IPS DF 19.7 (cell line): ENCODE measurements at places on chromosomes 4 and X.

DNA sequence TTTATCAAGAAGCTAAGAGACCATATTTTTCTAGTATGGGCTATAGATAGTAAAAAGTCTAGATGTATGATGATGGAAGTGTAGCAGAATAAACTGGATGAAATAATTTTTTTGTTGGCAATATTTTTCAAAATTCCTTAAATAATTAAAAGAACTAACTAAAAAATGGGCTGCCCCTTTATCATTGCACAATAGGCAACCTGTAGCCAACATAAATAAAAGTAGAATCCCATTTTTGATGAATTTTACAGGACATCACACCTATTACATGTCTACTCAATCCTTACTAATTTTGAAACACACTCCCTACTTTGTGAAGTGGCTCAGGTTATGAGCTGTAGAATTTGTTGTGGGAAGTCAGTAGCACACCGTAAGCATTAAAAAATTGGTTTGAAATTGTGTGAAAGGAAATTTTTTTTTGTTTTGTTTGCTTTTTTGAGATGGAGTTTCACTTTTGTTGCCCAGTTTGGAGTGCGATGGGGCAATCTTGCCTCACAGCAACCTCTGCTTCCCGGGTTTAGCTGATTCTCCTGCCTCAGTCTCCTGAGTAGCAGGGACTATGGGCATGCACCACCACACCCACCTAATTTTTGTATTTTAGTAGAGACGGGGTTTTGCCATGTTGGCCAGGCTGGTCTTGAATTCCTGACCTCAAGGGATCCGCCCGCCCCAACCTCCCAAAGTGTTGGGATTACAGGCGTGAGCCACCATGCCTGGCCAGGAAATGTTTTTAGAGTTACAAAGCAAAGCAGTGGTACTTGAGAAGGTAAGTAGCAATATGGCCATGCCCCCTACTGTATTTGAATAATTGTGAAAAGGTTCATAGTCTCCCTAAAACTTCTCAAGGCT, 8.9 kb upstream of the RUFY3 start:
- DNase-seq = no peak

- no peak for DNase-seq
These were observed 10.4 kb downstream of the ACOT9 start for GRCh38 chrX:23732704-23733103.

GRCh38 chr4:145722561-145722960, 42.6 kb downstream of the C4orf51 start:
- no peak for DNase-seq

- no peak for DNase-seq
These were observed 343.6 kb upstream of the CT83 start for GRCh38 chrX:116806288-116806802.

- DNase-seq = no peak
These were observed 16.3 kb downstream of the RTL5 start for GRCh38 chrX:72115380-72115779.

DNA sequence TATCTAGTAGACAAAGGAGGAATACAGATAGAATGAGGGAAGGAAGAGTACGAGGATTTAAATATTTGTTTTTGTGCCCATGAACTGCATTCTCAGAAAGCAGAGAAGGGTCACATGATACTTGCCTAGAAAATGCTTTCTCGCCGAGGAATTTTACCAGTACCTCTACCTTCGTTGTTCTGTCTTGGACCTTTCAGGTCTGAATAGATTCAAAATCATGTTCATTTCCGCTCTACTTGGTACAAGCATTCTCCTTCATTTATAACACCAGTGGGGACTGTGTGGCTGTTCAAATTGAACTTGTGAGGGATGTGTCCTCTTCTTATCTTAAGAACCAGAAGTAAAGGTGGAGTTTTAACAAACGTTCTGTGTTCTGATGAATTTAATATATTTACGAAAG, 1.9 kb downstream of the USP38 start:
- DNase-seq = no peak

GRCh38 chr4:127479031-127479622, 153.6 kb upstream of the INTU start:
- DNase-seq = no peak

DNA sequence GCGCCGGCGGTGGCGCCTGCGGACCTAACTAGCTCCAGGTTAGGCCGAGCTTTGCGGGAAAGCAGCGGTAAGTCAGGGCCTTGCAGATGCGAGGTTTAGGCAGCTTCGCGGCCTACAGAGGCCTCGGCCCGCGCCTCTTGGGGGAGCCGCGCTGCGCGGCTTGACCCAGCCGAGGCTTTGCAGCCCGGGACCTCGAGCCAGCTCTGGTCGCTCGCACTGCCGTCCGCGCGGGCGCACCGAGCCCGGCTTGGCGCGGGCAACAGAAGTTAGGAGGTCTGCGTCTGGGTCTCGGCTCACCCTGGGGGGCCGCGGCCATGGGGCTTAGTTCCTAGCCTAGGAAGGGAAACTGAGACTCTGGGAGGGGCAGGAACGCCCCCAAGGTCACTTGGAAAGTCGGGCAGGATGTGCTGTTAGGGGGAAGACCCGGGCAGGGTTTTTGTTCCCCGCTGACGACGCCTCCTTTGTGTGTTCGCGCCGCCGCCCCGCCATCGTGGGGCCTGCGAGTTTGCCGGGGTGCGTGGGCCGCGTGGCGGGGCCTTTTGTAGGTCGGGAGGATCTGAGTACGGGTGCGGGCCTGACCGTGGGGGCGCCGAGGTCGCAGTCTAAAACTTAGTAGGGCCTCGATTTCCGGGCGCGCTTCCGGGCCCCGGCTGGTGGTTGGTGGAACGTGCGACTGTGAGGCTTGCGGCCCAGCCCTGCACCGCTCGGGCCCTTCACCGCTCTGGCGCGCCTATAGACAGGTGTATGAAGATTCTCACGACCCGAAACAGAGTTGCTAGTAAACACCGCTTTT, 482 bp downstream of the RNF4 start:
- no peak for DNase-seq

DNA sequence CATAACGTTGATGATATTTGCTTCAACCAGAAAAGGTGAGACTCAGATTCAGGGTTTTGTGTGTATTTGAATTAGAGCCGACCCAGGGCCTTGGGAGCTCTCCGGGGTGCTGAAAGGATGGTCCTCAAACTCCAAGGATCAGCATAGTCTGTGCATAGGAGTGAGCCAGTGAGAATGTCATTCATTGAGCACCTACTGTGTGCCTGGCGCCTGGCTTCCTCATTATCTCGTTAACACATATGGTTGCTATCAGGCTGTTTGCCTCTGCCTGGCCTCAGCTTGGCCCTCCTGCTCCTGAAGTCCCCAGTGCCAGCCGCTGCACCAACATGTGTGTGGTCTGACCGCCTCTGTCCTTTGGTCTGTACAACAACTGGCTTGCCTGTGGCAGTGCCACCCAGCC, 25.1 kb upstream of the JAKMIP1 start:
- no peak for DNase-seq

- DNase-seq = no peak
These were observed 31.8 kb upstream of the SRD5A3 start for GRCh38 chr4:55314141-55314820.

DNA sequence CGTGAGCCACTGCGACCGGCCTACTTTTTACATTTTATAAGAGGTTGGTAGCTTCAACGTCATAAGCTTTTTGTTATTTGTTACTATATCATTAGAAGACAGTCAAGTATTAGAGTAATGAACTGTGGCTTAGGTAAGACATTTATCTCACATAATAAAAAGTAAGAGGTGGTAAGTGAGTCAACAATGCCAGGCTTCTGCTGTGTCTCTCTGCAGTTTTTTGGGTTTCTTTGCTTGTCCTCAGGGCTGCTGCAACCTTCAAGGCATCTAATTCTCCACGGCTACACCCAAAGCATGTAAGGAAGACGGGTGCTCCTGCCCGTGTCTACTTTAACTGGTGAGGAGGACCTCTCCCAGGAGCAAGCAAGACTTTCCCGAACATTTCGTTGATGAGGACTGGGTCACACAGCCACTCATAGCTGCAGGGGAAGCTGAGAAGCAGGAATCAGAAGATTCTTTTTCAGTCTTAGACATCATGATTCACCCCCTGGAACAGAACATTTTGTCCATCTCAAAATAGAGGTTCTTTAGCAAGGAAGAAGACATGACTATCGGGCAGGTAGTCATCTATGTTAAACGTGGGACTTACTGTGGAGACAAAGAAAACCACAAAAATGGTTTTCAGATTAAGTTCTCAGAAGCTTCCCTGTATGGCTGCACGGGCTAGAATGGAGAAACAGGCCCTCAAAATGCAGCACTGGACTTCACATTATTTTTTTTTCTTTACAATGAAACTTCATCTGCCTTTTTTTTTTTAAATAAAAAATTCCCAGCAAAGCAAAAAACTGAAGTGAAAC, 13.0 kb upstream of the RHOH start:
- DNase-seq = no peak

- no peak for DNase-seq
These were observed 94.8 kb downstream of the RNF150 start for GRCh38 chr4:141038428-141038827.

GRCh38 chrX:136261321-136261720, 10.1 kb upstream of the MAP7D3 start:
- DNase-seq = no peak

DNA sequence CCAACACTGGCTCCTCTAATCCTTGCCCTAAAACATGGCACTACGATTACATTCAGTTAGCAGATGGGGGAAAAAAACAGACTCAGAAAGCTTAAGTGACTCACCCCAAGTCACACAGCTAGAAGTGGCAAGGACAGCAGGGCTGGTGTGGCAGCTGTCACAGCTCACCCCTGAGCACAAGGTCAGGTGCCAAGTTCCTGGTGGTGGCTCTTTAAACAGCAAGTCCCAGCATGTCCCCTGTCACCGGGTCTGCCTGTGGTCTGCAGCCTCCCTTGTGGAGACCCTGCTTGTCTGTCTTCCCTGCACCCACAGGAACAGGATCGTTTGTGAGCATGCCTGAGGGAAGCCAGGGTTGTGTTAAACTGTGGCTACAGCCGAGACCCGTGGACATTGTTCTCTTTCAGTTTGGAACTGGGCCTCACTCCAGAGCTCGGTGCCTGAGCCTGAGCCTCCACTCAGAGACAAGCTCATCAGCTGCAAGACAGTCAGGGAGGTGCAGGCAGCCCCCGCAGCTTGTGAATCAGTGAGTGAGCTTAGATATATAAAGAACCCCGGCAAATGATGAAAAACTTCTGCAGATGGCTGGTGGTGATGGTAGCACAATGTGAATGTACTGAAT, 260.8 kb downstream of the BCOR start:
- DNase-seq = no peak

- no peak for DNase-seq
These were observed 14.4 kb upstream of the CENPU start for GRCh38 chr4:184748251-184748652.

- no peak for DNase-seq
These were observed 6.5 kb downstream of the PQBP1 start for GRCh38 chrX:48904180-48904579.

DNA sequence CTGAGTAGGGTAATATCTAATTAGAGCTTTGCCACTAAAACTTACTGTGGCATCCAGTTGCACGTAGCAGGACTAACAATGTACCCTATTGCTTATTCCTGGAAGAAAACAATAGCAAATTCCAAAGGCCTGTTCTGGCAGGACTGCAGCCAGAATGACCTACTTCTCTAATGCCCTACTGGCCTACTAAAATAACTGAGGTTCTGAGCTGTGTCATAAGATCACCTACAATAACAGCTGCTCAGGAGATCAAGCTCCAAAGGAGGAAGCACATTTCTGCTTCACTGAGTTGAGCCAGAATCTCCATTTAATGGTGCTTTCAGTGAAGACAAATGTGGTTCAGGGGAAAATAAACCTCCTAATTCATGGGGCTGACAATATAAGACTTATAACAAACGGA, 42.2 kb upstream of the CXCL8 start:
- DNase-seq = no peak

- no peak for DNase-seq
These were observed 16.2 kb upstream of the S100G start for GRCh38 chrX:16633754-16634153.

DNA sequence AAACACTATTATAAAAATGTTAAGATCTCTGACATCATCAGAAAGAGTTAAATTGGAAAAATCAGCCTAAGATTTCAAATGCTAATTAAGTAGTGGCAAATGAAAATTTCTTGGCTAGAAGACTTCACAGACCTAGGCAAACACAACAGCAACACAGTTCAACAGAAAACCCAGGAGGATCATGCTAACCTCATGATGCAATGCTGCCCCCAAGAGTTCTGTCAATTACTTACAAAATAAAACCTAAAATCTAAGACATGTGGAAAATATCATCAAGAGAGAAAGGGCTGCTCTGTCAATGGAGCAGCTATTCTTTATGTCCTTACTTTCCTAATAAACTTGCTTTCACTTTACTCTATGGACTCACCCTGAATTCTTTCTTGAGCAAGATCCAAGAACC, 21.0 kb downstream of the S100G start:
- no peak for DNase-seq

- DNase-seq = no peak
These were observed 88.0 kb downstream of the NAA11 start for GRCh38 chr4:79237851-79238250.

GRCh38 chrX:2502668-2503519, 2.1 kb upstream of the DHRSX start:
- no peak for DNase-seq

- no peak for DNase-seq
These were observed 25.3 kb downstream of the ADD1 start for GRCh38 chr4:2868877-2869487.

DNA sequence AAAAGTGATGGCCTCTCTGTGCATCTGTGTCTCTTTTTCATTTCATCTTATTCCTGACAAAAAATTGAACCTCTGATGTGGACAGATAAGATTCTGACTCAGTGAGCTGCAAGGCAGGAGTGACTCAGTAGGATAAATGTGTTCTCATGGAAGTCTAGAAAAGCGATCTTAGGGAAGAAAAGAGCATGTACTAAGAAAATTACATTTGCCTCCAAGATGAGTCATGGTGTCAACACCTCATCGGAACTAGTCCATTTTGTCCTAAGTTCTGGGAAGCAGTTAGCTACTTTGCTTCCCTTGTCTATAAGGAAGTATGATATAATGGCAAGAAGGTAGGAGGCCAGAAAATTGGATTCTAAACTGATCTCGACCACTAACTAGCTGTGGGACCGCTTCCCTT, 83.5 kb upstream of the AFF2 start:
- DNase-seq = no peak

- no peak for DNase-seq
These were observed 353.5 kb downstream of the FBXO8 start for GRCh38 chr4:173929921-173930320.

DNA sequence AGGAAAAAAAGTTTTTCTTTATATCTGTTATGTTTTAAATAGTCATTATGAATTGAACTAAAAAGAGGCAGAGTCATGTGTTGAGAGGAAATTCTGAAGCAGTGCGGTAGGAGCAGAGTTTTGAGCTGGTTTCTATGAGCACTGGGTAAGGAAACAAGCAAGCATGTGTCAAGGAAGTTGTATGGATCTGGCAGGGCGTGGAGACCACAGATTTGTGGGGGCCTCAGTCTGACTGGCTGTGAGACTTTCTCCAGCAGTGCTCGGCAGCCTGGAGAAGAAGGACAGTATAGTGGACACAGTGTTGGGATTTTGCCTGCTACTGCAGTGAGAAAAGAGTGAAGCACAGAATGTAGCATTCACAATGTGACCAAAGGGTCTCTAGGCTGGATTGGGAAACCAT, 399.1 kb downstream of the INPP4B start:
- no peak for DNase-seq
